Stimulated activated CD8-positive, alpha-beta memory T cell treated with anti-CD3 and anti-CD28 coated beads, Interleukin-2, amount 100 ng/mL, for 1 hour (primary cell): ENCODE measurements at places on chromosomes 13 and 19.

GRCh38 chr13:98781905-98782304, 29.4 kb upstream of the SLC15A1 start:
- no peak for DNase-seq

DNA sequence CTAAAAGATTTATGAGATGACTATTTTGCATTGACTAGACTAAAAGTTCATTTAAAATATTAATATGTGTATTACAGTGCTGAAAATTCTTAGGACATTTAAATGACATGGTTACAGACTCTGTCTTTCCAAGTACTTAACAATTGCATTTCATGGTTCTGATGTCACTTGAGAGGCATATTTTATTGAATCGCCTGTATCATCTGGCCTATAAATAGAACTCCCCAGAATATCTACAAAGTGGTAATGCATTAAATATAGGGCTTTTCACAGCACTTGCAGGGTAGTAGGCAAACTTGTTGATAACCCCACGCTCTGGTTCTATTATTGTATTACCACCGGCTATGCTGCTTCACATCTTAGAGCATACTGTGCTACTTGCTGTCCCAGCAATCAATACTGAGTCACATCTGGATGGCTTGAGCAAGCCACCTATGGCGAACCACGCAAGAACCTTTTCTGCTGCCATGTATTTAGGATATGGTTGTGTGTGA, 400.6 kb downstream of the HS6ST3 start:
- DNase-seq, result no peak

GRCh38 chr13:91242652-91243051, 104.8 kb upstream of the MIR17HG start:
- no peak for DNase-seq

GRCh38 chr19:18230941-18231734, 4.9 kb upstream of the PDE4C start:
- no peak for DNase-seq

GRCh38 chr19:45935267-45935666, 20.7 kb upstream of the NANOS2 start:
- DNase-seq, result no peak

DNA sequence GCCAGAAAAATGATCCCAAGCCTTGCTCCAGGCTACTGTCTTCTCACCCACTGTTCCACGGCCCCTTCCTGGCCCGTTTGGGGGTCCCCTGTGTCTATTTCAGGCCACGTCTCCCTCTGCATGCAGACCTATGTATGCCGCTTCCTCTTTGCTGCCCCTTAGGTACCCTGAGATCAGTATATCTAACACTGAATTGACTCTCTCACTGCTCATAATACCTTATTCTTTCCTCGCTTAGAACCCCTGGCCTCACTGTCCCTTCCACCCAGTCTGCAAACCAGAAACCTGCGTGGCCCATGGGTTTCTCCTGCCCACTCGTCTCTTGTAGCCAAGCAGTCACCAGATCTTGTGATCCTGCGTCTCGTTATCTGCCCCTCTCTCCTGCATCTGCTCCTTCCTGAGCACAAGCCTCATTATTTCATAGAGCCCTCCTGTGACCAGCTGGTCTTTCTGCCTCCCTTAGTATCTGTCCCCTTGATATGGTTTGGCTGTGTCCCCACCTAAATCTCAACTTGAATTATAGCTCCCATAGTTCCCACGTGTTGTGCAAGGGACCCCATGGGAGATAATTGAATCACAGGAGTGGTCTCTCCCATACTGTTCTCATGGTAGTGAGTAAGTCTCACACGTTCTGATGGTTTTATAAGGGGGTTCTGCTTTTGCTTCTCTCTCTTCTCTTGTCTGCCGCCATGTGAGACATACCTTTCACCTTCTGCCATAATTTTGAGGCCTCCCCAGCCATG, 109.0 kb upstream of the RNF113B start:
- no peak for DNase-seq

GRCh38 chr13:40236566-40237168, 429.8 kb downstream of the FOXO1 start:
- DNase-seq, result no peak

DNA sequence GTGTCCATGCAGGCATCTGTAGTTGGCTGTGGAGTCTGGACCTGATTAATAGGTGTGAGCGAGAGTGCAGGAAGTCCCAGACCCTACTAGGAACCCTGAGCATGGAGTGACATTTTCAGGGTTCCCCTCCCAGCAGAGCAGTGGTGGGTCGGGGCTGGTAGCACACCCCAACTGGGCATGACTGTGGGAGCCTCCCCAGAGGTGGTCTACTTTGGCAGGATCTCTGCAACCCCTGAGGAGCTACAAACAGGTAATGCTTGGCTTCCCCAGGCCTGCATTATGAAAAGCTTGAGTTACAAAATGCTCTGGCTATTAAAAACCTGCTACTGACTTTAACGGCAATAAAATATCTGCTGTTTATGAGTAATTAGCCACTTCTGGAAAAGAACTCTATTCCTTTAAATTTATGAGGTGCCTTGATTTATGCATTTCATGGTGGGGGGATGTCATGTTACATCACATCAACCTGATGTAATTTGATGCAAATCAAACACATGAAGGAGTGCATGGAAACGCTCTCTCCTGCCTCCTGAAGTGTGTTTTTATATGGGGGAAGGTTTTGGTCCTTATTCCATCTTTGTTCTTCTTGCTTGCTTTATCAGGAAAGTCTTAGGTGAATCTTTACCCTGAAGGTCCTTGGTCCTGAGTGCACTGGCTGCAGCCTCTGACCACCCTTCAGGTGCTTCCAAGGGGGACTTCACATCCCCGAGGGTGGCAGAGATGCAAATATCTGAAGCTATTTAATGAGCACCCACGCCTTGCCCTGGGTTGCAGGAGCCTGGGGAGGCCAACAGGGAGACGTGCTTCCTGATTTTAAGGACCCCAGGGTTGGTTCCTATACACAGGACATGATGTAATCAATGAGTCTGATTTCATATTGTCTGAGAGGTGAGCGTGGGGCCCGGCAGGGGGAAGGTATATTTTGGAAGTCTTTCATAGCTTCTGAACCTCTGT, 54.0 kb downstream of the ZNF536 start:
- no peak for DNase-seq

DNA sequence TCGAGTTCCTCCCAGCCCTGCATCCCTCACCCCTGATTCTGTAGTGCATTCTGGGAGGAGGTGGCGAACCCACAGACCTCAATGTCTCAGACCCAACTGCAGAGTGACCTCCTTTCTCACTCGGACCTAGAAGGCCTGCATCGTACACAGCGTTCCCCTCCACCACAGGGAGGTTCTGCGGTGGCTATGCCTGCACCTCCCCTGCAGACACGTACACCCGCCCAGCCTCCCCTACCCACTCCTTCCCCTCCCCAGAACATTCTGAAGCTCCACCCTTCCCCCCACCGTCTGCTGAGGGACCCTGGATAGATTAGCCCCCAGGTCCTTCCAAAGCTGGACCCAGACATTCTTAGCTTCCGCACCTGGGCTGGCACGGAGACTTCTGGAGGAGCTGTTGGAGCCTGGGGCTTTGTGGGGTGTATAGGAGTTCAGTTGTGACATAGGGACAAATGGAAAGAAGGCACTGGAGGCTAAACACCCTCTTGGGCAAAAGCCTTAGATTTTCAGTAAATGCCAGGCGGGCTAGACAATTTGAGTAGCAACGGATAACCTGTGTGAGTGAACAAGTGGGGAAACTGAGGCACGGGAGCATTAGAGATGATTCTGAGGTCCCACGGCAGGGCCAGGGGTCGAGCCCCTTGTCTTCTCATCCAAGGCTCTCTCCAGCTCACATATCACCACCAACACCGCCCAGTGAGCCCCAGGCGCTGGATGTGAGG, 420 bp upstream of the FSD1 start:
- no peak for DNase-seq

GRCh38 chr19:50739914-50740426, 16.8 kb downstream of the CLEC11A start:
- DNase-seq, result no peak

- no peak for DNase-seq
Observed at GRCh38 chr13:24625331-24625731, 54.9 kb upstream of the ATP12A start.

DNA sequence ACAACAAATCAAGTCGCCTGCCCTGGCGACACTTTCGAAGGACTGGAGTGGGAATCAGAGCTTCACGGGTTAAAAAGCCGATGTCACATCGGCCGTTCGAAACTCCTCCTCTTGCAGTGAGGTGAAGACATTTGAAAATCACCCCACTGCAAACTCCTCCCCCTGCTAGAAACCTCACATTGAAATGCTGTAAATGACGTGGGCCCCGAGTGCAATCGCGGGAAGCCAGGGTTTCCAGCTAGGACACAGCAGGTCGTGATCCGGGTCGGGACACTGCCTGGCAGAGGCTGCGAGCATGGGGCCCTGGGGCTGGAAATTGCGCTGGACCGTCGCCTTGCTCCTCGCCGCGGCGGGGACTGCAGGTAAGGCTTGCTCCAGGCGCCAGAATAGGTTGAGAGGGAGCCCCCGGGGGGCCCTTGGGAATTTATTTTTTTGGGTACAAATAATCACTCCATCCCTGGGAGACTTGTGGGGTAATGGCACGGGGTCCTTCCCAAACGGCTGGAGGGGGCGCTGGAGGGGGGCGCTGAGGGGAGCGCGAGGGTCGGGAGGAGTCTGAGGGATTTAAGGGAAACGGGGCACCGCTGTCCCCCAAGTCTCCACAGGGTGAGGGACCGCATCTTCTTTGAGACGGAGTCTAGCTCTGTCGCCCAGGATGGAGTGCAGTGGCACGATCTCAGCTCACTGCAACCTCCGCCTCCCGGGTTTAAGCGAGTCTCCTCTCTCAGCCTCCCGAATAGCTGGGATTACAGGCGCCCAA, at the start of gene LDLR:
LDLR (plus strand) TSS at position 210 of the 760 bp plus-strand sequence; CDS start at position 296, 86 bp downstream.
- peak; percentile 38 for DNase-seq

GRCh38 chr19:2096034-2096479, at the start of gene MOB3A:
Gene MOB3A, minus strand, starts transcription at chr19:2096326. Its CDS starts 17,766 bp downstream, at chr19:2078560.
- DNase-seq, result no peak

DNA sequence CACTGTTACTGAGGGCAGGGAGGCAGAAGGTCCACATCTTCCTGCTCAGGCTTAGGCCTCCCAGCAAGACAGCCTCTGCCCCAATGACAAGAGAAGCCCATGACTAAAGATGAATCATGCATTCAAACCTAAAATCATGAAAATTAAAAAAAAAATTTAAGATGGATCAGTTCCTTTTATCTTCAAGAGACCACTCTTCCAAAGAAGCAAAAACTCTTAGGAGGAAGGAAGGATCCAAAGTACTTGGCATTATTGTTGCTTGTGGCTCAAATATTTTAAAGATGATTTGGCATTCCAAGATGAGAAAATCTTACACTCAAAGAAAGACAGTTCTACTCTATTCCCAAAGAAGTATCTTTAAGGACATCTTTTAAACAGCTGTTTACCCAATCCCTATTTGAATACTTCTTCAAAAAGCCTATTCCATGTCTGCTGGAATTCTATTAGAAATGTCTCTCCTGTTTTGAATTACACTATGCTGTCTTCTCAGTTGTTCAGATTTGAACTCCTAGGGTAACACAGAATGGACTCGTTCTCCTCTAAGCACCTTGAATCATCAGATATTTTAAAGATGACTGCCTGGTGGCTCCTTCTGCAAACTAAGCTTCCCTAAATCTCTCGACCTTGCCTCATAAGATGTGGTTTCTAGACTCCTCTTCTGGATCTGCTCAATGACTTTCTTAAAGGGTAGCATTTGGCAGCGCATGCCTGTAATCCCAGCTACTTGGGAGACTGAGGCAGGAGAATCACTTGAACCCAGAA, 7.0 kb downstream of the SERP2 start:
- DNase-seq, result no peak

- DNase-seq, result no peak
Observed at GRCh38 chr13:50950849-50951248, 41.3 kb downstream of the RNASEH2B start.

DNA sequence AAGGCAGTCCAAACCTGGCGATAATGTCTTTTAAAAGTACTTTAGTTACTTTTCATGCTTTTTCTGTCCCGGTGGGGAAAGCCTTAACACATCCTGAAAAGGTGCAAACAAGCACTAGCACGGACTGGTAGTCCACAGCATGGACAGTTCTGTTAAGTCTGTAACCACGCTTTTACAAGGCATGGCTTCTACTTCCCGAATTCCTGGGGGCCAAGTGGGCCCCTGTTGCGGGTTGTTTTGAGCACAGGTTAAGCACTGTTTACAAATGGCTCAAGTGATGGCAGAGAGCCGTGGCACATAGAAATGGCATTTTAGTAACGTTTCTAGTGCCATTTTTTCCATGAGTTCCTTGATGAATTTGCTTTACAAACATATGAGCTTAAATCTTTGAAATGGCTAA, 37.6 kb downstream of the ZNF493 start:
- DNase-seq, result no peak

GRCh38 chr13:40813667-40814454, 24.4 kb downstream of the SLC25A15 start:
- no peak for DNase-seq

GRCh38 chr13:94556041-94556440, 39.9 kb downstream of the TGDS start:
- DNase-seq, result no peak

DNA sequence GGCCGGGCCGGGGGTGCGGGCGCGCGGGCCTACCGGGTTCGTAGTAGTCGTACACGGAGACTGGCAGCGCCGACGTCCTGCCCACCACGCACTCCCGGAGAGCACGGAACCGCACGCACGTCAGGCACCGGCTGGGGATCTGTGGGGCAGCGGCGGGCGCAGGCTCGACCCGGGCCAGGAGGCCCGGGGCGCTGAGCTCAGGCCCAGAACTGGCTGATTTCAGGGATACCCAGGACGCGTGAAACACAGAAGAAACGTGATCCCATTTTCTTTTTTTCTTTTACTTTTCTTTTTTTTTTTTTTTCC, 9.0 kb downstream of the F2RL3 start:
- no peak for DNase-seq

- no peak for DNase-seq
Observed at GRCh38 chr19:33309826-33310225, 7.5 kb upstream of the CEBPA start.

GRCh38 chr19:30762651-30763050, 390.5 kb downstream of the ZNF536 start:
- no peak for DNase-seq

GRCh38 chr13:97478247-97478646, 44.3 kb downstream of the RAP2A start:
- no peak for DNase-seq

DNA sequence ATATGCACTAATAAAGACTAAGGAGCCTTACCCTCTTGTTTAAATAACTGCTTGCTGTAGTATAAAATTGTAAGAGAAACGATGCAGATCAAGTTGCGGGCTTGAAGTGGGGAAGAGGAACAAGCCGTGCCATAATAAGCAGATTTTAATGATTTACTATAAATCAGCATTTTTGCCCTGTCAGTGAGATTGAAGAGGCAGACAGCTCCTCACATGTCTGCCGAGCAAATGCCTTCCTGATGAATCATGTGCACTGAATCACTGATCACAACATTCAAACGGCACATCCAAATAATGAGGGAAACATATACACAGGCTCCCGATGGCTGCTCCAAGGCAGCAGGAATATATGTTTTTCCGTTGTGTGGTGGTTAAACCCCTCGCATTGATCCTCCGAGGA, 282.9 kb downstream of the TSHZ3 start:
- no peak for DNase-seq

GRCh38 chr13:101390461-101390860, 25.8 kb downstream of the NALCN start:
- DNase-seq, result no peak

GRCh38 chr19:44613295-44614178, at the start of gene IGSF23:
Gene IGSF23, plus strand, starts transcription at chr19:44613563. Its CDS starts 83 bp downstream, at chr19:44613646.
- DNase-seq, result no peak
